ENCODE measurements at places on chromosomes 7 and 10.

GRCh38 chr7:80088705-80089104 is 45.9 kb upstream of the GNAI1 start:
- DNase-seq = peak; percentile 59

- DNase-seq = no peak
Observed at GRCh38 chr7:138900035-138900828, 81.0 kb downstream of the KIAA1549 start.

- DNase-seq = no peak
Observed at GRCh38 chr10:78059906-78060702, 26.4 kb downstream of the RPS24 start.

DNA sequence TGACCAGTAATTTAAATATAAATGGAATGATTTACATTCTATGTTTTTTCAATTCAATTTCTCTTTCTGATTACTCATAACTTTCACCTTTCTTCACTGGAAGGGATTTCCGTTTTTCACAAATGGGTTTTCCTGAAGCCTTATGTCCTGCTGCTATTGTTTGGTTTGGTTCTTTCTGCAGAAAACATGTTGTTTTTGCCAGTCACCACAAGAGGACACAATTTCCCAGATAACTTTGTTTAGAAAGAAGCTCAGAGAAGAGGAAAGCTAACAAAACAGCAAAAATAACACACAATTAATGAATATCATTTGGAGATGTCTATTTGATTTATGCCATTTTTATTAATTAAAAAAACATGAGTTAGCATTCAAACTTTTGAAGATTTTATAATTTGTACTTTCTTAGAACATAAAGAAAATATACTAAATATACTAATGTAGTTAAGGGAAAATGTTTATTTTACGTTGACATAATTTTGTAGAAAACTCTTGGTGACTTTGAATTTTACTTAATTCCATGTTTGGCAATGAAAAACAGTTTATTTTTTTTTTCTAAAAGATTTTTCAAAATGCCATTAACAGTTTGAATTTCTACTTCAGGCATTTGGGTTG is 4.6 kb upstream of the TWIST1 start:
- DNase-seq = peak; percentile 1

- no peak for DNase-seq
Observed at GRCh38 chr10:95321554-95322301, 30.9 kb upstream of the PDLIM1 start.

DNA sequence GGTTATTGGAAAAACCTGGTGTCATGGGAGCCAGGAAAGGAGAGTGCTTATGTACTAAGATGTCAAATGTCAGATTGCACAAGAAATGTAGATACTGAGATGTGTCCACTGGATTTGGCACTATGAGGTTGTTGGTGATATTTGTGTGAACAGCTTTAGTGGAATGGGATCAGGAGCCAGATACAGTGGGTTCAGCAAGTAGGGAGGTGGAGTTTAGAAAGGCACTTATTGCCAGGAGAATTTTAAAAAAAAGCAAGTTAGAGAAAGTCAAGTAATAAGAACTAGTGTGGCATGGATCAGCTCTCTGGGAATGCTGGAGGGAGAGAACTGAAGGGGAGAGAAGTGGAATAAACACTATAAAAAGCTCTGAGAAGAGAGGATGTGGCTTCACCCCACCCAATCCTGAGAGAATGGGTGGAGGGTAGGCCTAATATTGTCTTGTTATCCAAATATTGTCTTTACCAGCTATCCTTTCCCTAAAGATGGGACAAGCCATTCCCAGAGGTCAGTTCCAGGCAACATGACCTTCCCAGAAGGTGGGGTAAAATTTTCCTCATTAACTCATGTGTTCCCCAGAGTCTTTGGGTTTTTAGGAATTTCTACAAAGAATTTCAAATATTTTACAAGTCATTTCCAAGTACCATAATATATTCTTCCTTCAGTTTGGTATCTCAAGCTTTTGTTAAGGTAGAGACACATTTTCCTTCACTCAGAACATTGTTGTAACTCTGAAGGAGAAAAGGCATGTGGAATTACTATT is 42.3 kb downstream of the ENTPD1 start:
- no peak for DNase-seq

- no peak for DNase-seq
Observed at GRCh38 chr7:30181736-30182522, 47.1 kb downstream of the MTURN start.

DNA sequence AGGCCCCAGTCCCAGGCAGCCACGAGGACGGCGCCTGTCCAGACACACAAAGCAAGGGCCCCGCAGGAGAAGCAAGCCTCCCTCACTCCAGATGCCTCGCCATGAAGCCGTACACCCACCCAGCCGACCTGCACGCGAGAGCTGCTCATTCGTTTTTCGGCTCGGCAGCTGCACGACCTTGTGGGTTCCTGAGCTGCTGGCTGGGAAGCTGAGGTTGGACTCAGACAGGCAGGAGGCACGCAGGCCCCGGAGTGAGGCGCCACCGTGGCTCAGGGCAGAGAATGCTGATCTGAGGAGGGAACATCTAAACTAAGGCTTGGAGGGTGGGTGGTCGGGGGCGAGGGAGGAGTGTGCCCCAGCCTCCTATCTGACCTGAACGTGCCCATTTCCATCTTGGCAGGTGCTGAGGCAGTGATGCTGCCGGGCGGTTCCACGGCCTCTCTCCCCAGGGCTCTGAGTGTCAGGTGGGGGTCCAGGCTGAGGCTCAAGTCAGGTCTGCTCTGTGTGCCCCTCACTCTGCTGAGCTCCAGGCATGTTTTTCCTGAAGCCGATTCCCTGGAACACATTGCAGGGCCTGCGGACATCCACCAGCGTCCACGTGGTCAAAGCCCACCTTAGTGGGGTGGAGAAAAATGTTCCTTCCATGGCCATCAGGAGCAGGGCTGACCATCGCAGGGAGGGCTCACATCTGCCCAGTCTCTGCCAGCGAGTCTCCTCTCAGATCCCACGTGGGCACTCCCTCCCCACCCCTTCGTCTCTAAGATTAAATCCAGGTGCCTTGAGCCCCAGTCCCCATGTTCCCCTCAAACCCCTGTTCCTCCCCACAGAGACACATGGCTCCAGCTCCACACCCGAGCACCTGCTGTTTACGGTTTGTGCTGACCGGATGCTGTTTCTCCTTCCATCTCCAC is 28.1 kb upstream of the FAM20C start:
- DNase-seq = no peak

GRCh38 chr10:97718178-97718577 is 4.6 kb downstream of the MARVELD1 start:
- peak; percentile 23 for DNase-seq

GRCh38 chr7:36742911-36743775 is 18.8 kb upstream of the AOAH start:
- DNase-seq = no peak

GRCh38 chr10:3770611-3771110 is 14.3 kb downstream of the KLF6 start:
- no peak for DNase-seq

GRCh38 chr10:31418481-31418880 is 99.5 kb downstream of the ZEB1 start:
- DNase-seq = no peak

DNA sequence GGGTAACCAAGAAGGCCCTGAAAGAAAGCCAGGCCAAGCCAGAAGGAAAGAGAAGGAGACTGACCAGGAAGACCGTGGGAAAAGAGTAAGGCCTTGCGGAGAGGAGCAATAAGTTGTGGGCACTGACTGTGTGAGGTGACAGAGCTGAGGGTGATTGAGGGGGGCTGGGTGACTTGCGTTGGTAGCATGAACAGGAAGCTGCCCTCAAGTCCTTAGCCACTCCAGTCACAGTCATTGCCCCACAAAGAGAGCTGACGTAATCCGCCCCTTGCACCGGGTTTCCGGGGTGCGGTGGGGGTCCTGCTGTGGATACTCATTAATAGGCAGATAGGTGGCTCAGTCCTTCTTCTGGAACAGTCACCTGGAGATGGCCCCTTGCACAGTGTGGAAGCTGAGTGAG is 16.1 kb upstream of the DMBT1 start:
- no peak for DNase-seq

GRCh38 chr10:122388287-122388997 is 13.9 kb downstream of the PLEKHA1 start:
- no peak for DNase-seq

DNA sequence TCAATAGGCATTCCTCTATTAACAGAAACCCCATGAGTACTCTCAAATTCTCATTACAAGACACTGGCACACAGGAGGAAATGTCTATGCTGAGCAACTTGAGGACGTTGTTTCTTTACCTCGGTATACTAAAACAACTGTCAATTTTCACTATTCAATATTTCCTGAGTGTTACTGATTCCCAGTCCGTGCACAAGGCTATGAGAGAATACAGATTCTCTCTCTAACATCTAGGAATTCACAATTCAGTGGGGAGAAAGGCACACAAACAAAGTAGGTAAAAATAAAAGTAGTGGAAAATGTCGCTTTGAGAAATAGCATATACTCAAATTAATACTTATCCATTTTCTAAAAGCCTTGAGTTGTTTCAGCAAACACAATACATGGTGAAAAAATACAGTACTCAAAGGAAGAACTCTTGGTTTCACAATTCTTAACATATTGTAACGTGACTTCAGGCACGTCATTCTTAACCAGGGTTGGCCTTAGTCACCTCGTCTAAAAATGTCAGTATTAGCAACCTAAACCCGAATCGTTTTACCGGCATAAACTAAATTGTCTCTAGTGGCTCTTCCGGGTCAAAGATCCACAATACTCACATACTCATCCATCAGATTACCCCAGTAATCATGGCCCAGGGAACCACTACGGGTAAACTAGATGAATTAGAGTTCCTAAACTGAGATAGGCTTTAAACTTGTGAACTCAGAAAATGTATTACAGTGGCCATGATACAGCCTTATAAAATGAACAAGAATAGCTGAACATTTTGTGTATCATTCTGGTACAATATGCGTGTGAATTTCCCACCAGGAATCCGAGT is 1.5 kb downstream of the IPMK start:
- peak; percentile 67 for DNase-seq

- no peak for DNase-seq
Observed at GRCh38 chr7:81605493-81605892, 164.4 kb downstream of the HGF start.

DNA sequence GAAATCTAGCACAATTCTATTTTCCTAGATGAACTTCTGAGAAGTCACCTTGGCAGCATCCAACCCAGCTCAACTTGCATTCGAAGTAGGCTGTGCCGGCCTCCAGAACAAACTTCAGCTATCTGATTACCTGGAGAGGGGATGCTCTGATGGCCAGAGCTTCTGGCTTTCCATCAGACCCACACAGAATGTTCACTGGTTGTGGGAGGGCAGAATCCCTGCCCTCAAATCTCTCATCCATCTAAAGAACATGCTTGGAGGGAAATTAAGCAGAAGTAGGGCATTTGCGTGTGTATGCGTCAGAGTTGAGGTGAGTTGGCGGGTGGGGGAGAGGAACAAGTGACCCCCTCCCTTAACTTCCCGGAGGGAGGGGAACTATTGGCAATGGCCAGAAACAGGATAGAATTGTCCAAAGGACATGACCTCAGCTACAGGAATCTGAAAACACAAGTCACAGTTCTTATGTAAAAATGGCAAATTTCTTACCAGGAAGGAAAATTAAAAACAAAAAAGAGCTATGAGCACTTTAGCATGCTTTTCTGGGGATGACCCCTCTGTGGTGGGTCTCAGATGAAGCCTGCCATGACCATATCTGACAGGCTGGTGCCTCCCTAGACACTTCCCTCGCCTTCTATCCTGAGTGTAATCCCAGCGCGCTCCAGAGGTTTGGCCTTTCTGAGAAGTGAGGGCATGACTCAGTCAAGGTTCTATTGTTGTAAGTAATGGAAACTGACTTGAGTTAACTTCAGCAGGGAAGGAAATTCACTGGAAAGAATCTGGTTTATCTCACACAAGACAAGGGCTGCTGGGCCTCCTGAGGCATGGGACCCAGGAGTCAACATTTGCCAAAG is 278.8 kb downstream of the RPS24 start:
- no peak for DNase-seq

DNA sequence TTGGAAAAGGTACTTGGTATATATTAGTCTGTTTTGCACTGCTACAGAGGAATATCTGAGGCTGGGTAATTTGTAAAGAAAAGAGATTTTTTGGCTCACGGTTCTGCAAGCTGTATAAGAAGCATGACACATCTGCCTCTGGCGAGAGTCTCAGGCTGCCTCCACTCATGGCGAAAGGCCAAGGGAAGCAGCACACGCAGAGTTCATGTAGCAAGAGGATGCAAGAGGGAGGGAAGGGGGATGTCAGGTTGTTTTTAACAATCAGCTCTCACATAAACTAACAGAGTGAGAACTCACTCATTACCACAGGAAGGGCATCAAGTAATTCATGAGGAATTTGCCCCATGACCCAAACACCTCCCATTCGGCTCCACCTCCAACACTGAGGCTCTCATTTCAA is 484.8 kb upstream of the DPP6 start:
- no peak for DNase-seq

DNA sequence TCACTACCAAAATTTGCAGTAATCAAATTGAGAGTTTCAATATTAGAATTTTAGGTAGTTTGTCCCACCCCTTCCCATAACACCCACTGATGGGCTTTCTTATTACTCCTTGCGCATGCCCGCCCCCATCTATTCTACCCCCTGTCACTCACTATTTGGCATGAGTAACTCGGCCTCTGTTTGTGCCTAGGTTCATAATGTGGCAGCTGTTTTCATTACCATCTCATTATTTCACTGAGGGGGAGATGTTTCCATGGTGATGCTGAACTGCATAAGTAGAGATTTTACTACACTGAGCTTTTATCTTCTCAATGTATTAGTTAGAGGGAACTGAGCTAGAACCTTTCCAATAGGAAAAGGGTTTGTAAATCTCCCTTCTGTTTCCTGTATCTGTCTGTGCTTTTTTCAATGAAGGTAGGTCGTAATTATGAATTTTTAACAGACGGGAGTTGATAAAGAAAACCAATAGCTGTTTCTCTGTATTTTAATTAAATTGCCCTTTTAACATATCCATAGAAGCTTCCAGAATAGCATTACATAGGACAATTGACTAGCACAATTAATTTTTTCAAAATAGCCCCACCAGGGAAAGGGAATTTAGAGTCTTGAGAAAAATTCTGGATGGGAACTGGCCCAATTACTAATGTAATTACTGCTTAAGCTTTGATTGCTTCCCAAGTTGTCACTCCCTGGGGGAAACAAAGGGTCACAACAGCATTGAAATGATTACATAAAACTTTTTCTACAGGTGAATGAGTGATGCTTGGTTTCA is 33.4 kb downstream of the PRPS1L1 start:
- no peak for DNase-seq

- DNase-seq = no peak
Observed at GRCh38 chr10:119296703-119297102, 89.3 kb downstream of the GRK5 start.

DNA sequence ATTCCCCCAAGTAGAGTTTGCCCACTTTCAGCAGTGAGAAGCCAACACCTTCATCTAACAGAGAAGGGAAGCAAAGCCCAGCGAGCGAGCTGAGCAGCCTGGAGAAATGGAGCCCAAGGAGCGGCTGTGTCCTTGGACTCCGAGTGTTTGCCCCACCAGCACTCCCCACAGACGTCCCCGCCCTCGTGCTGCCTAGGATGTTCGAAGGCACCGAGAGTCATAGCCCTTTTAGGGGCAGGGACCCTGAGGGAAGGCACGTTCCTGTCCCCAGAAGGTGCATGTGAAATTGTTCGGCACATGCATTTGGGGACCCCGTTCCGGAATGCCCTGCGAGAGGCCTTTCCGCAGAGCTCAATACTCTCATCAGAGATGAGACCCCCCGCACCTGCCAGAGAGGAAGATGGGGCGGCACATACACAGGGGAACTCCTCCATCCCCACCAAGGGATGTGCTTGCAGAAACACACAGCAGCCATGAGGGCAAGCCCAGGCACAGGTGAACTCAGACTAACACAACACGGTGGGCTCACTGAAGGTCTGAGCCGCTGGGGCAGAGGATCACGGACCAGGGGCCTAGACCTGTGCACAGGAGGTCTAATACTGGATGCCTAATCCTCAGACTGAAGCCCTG is 131.0 kb downstream of the DLG5 start:
- DNase-seq = no peak

GRCh38 chr10:129518793-129519192 is 51.8 kb downstream of the MGMT start:
- DNase-seq = no peak

All from erythroblast (primary cell).